ENCODE measurements at places on chromosomes 7 and 10.

DNA sequence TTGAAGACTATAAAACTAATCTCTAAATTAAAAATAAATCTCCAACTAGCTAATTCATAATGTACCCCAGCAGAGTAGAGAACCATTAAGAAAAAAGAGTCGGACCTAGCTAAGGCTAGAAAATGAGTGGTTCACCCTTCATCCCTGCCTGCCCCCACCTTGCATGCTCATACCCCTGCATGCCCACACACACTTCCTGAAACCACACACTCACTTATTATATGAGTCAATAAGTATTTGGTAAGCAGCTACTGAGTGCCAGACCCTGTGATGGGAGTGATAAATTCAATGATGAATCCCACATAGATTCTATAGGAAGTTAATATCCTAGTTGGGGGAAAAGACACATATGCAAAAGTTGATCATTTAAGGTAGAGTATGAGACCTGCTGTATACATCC lies 152.9 kb upstream of the INHBA start:
- no peak for DNase-seq

DNA sequence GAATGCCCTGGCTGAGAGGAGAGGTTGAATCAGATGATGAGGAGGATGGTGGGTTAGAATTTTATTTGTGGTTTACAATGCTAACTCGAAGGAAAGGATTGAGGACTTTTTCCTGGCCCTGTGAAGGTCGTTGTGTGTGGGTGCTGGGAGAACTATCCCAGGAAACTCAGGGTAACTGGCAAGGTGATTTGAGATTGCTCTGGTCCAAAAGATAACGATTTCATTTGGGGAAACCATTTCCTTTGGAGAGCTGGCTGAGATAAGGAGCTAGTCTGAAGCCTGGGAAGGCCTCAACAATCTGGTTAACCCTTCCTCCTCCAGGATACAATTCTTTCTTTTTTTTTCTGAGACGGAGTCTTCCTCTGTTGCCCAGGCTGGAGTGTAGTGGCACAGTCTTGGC lies 33.0 kb downstream of the HK1 start:
- DNase-seq: no peak

- no peak for DNase-seq
Observed at GRCh38 chr10:297567-297966, 162.3 kb downstream of the ZMYND11 start.

GRCh38 chr7:39433550-39433949 lies 132.7 kb upstream of the YAE1 start:
- DNase-seq: no peak

DNA sequence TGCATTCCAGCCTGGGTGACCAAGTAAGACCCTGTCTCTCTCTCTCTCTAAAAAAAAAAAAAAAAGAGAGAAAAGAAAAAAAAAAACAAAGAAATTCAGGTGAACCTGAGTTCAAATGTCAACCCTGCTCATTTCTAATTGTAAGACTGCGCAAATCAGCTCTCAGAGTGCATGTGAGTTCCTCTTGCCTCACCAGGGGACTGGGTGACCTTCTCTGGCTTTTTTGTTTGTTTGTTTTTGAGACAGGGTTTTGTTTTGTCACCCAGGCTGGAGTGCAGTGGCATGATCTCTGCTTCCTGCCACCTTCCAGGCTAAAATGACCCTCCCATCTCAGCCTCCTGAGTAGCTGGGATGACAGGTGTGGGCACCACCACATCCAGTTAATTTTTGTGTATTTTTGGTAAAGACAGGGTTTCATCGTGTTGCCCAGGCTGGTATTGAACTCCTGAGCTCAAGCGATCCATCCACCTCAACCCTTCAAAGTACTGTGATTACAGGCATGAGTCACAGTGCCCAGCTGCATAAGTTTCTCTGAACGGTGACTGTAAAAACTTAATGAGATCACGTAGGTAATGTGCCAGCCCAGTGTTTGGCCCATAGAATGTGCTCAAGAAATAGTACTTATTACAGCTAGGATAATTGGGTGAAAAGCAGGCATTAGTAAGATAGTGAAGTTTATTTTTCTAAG lies 45.3 kb upstream of the BAMBI start:
- no peak for DNase-seq

DNA sequence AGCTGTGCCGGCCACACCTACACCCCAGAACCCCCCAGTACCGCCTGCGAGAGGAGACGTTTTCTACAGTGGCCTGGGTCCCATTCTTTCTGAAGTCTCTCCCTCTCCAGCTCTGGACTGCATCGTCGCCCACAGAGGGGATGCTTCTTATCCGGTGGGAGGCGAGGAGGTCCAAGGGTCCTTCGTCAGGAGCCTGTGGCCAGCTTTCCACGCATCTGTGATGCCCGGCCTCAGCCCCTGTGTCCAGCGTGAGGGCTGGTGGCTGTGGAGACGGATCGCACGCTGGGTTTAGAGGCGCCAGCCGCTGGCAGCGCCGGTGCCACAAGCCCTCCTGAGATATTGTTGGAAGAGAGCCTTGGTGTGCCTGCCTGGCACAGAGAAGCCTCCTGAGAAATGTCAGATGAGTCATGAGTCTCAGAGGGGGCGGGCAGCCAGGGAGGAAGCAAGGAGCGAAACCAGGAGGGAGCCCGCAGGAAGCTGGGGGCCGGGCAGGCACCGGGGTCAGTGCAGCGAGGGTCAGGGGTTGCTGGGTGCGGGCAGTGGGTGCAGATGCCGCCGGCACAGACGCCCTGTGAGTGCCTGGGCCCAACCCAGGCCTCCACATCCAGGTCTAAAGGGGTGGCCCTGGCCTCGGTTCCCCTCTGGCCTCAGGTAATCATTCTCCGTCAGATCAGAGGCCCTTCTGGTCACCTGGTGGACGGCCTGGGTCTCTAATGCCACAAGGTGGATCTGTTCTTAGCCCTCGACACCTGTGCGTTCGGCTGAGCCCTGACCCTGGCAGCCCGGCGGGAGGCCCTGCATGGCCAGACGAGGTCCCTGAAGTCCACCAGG lies 86.0 kb upstream of the DIP2C start:
- DNase-seq: no peak

- DNase-seq: no peak
Observed at GRCh38 chr7:156049366-156049765, 237.1 kb upstream of the SHH start.

DNA sequence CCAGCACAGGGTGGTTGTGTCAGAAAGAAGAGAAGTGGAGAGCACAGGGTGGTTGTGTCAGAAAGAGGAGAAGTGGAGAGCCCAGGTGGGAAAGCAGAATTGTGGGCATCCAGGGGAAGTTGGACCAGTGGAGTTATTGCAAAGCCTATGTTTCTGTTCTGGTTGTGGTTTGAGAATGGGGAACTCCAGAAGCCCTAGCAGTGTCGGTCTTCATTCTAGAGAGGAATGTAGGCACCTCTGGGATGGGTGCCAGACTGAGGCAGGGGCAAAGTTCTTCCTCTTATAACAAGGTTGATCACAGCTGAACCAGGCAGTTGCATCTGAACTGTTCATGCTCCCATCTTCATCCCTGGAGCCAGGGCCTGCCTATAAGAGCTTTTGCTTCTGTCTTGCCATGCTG lies 954 bp downstream of the FSCN3 start:
- no peak for DNase-seq

GRCh38 chr7:107917763-107918651 lies 27.0 kb downstream of the DLD start:
- no peak for DNase-seq

DNA sequence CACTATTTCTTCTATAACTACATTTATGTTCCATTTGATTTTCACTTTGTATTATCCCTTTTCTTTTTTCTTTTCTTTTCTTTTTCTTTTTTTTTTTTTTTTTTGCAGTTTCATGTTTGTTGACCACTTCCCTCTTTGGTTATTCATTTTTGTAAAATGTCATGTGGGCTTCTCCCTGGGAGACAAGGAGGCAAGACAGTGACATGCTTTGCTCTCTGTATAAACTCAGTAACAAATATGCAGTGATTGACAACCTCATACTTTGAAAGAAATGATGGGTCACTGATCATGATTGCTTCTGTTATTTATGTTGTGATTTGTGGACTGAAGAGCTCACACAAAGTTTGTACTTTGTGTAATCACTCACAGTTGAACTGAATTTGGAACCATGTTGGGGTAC lies 90.2 kb upstream of the ABI1 start:
- DNase-seq: no peak

- DNase-seq: peak; percentile 24
Observed at GRCh38 chr10:54441275-54441674, 359.8 kb downstream of the PCDH15 start.

DNA sequence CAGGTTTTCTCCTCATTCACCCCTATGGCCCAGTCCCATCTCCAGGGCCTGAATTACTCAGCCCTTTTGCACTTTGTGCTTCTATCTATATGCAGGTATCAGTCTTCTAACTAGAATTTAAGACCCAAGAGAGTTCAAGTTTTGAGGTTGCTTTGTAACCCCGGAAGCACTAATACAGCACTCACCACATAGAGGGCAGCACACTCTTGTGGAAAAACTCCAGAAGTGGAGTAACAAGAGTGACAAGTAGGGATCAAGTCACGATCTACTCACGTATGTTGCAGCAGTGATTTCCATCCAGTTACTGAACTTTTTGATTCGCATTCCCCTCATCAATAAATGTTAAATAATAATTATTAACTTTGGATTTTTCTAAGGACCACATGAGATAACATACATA lies 151.0 kb downstream of the CHCHD3 start:
- no peak for DNase-seq
